Hematopoietic multipotent progenitor cell treated with erythropoietin and hydrocortisone succinate and interleukin-3 and kit ligand, for 6 days (in vitro differentiated cells): ENCODE measurements at places on chromosomes 5 and 9.

DNA sequence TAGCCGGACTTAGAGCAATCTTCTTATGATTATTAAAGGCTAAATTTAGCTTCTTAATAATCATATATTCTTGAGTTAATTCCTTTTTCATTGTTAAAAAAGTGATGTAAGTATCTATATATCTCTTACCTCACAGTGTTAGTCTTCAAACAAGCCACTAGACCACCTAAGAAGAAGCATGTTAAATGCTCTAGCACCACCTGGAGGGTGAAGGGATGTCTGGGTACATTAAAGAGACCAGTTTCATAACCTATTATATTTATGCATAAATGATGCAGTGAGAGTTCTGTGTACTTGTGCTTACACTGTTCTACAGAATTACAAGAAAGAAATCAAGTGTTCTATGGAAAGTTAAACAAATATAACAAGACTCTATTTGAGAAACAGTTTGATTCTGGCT lies 55.9 kb upstream of the SLCO6A1 start:
- DNase-seq = peak; percentile 30

DNA sequence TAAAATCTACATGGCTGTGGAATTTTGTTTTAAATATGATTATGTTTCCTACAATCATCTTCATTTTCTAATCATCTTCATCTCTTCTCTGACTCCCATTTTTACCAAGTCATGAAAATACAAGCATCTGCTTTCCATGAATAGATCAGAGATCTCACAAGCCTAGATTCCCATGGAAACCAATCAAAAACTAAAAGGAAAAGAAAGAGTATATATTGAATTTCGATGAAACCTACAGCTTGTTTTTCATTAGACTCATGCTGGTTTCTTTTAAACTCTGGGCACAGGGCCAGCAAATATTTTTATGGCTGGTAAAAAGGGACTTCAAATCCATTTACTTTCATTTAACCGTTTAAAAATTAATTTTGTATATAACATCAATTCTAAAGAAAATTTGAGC lies 51.2 kb downstream of the INVS start:
- peak; percentile 6 for DNase-seq

DNA sequence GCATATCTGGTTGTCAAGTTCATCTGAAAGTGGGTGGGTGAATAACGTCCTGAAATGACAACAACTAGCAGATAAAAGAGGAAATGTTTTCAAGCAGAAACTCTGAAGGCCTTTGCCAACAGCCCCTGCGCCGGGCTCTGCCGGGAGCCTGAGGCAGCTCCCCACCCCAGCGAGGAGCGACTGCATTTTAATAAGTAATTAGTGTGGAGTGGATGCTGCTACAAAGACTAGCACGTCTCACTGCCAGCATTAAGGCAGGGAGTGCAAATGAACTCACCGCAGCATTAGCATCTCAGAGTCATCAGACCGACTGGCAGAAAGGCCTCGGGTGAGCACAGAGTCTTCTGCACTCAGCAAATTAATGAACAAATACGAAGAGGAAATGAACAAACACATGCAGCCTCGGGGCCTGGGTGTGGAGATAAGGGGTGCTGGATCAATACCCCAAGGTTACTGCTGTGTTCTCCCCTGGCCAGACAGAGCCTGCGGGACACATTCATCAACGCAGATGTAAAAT lies 63.8 kb downstream of the VAV2 start:
- no peak for DNase-seq

- DNase-seq = no peak
Observed at GRCh38 chr9:78031444-78031892, at the start of gene GNAQ. TSS of gene GNAQ (minus strand) at chr9:78031811. CDS start at chr9:78031235, 576 bp downstream.

DNA sequence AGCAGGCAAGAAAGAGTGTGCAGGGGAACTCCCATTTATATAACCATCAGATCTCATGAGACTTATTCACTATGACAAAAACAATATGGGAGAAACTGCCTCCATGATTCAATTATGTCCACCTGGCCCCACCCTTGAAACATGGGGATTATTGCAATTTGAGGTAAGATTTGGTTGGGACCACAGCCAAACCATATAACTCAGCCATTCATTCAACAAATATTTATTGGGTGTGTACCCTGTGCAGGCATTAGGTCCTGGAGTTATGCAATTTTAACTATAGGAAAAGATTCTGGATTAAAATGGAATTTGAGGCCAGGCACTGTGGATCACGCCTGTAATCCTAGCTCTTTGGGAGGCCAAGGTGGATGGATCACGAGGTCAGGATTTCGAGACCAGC lies 124.2 kb upstream of the GAS1 start:
- no peak for DNase-seq

DNA sequence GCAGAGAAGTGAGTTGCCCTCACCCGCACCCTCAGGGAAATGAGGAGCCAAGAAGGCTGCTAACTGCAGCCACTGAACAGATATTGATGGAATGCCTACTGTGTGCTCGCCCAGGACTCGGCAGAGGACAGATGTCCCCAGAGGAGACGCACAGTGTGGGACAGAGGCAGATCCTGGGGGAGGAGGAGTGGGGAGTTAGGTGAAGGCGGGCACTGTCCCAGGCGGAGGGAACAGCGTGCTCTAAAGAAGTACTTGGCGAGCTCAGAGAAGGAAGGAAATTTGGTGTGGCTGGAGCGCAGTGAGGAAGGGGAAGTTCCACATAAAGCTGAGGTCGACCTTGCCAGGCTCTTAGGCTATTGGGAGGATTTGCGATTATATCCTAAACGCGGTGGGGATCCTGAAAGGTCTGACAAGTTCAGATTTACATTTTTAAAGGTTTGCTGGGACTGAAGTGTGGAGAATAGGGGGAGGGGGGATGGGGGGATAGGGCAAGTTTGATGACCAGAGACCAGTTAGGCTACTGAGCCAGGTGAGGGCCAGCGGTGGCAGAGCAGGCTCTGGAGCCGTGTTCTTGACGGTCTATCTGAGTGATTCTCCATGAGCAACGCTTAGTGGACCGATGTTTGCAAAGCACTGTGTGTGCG lies 23.6 kb upstream of the CERCAM start:
- DNase-seq = peak; percentile 43

GRCh38 chr5:56772767-56773166 lies 42.6 kb upstream of the MAP3K1 start:
- DNase-seq = no peak

DNA sequence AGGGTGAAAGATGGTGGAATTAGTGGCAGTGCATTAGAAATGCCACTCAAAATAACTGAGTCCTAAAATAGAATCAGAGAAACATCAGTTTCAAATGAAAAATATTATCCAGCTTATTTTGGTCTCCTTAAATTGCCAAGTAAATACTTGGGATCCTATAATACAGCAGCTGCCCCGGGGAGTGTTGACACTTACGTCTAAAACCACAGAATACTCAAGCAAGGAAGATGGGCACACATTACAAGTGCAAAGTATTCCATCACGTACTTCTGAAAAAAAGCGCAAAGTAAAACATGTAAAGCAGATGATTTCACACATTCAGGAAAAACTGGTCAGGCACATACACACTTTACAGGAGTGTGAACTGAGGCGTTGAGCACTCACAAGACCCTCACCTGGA lies 2.4 kb upstream of the ARHGEF37 start:
- DNase-seq = no peak

GRCh38 chr5:73189871-73190376 lies 16.9 kb downstream of the TMEM174 start:
- no peak for DNase-seq

DNA sequence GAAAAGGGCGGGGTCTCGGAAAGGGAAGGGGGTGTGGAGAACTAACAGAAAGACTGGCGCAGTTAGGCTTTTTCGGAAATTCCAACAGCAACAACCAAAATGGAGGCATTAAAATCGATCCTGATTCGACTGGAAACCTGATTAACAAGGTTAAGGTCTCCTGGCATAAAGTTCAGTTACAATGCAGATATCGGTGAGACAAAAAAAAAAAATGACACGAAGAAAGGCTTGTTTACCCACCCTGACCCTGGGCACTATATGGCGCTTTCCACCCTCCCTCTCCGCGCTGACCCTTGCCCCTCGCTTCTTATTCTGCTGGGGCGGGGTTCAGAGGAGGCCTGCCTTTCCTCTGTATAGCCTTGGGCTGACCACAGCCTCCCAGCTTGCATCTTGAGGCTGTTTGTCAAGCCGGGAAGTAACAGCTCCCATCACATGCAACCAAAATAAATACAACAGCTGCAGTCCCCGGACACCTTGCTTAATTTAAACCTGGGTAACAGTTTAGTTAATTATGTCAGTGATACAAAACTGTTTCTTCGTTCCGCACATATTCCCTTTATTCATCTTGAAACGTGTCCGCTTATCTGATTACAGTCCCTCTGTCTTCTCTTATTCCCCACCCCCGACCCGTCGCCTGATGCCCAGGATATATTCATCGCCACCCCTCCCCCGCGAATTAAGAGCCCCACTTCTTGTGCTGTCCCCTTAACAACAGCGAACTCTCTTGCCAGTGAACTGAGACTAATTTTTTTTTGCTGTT lies 795 bp upstream of the PJA2 start:
- peak; percentile 88 for DNase-seq

GRCh38 chr5:102678267-102679058 lies 76.6 kb upstream of the PAM start:
- no peak for DNase-seq

DNA sequence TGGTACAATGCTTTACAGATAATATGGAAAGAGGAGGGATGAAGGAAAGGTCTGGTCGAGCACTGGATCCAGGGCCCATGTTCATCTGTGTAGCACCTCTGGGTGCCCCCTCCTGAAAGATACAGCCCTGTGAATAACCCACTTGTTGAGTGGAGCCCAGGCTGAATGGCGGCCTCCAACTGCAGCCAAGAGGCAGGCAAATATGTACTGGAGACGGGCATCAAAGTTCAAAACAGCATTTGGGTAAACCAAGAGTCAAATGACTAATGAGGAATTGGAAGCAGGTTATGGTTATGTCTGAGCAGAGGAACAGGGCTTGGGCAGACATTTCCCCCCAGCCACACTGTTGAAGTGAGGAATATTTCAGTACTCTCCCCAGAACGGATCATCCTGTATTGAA lies 1.1 kb downstream of the C9 start:
- DNase-seq = no peak

DNA sequence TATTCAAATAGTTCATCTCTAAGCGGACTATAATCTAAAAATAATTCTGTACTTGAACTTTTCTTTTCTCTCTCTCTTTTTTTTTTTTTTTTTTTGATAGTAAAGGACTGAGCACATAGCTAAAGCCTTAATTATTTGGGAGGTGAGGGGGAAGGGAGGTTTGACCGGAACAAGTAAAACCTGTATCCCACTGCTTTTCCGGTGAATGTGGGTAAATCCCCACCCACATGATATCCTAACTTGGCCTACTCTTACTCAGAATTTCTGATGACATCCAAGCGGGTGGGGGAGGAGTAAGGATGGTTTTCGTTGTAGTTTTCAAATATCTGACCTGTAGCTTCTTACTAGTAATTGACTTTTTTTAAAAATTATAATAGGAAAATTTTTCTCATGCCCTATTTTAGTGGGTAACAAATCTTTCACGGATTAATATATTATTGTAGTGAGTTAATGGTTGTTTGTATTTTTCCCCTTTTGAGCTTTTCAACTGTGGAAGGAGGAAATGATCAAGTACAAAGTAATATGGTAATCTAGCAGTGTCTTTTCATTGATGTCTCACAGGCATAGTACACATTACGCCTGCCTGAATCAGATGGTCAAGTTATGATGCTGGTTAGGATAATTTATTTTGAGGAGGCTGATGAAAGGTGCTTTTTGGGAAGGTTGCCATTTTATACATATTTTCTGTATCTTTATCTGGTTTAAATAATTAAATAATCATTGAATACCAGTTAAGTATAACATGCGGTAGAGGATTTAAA lies 2.2 kb upstream of the ELL2 start:
- DNase-seq = no peak

GRCh38 chr5:105230516-105231157 lies 1668.0 kb upstream of the NUDT12 start:
- DNase-seq = no peak

DNA sequence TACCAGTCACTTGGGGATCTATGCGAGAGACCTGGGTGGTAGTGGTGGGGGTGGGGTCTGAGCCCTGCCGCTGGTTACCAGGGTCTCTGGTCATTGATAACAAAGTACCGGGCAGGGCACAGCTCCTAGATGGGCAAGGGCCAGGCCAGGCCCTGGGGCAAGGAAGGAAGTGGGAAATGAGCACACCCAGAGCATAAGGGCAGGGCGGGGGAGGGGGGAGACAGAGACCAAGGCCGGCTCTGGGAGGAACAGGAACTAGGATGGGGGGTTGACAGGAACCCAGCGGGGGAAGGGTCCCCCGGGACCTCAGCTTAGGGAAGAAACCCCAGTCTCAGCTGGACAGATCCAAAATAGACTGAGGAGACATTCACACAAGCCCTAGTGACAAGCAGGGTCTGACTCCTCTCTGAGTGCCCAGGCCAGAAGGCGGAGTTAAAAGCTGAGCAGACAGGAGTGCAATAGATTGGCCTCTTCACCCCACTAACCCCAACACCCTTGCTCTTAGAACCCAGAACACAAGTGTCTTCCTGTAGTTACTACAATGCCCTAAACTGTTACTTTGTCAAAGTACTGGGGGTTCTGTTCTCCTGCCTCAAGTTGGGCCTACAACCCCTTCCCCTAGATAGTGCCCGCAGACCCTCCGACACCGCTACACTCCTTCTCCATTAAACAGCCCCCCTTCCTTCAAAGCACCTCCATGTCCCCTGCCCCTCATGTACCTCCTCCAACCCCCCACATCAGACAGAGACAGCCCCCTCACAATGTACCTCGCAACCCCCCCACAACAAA lies 628 bp downstream of the ATOSB start:
- peak; percentile 79 for DNase-seq

GRCh38 chr5:172529896-172530295 lies 75.6 kb upstream of the SH3PXD2B start:
- no peak for DNase-seq

DNA sequence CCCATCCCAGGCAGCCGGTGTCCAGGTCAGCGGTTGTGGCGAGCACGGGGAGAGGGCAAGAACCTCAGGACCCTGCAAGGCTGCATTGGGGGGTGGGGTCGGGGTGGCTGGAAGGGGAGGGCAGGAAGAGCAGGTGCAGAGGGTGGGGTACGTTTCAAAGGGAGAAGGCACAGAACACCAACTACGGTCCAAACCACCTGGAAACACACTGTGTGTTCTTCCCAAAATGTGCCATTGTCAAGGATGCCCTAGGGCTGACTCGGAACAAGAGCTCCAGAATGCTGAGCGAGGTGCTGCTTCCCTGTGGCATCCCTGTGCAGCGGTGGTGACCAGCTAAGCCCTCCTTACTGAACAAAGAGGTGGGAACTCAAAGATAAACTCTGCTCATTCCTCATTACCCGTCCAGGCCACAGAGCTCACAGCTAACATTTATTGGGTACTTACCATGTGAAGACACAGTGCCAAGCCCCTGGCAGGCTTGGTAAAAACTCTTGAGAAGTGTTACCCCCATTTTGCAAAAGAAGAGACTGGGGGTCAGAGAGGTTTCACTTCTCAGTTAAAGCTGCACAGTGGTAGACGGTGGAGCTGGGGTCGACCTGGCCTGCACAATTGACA lies 153.8 kb downstream of the COL23A1 start:
- DNase-seq = no peak

DNA sequence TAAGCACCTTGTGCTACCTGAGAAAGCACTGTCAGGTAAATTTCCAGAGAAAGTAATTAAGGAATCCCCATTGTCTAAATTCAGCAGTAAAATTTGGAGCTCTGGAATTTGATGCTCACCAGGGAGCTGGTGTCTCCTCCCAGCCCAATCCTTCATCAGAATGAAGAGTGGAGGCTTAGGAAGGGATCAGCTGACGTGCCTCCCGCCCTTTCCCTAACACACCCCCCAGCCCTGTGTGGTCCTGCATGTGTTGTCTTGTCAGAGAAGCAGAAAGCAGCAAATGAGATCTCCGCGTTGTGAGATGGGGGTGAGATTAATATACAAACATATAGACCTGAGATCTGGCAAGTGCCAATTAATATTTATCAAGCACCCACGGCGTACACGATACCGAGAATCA lies 26.9 kb upstream of the BARHL1 start:
- DNase-seq = no peak

GRCh38 chr5:106307265-106307664 lies 1363.5 kb downstream of the EFNA5 start:
- no peak for DNase-seq
